ENCODE measurements at places on chromosomes 7 and 10. TPM values are rescaled to one million over a fixed set of nuclear protein-coding genes. Genes with fewer than 3 reads are reported as not detected.
A peak's percentile ranks its signal among the peaks of the same experiment; 100 is the strongest.

Gene HDAC9
- 87.5 TPM for total RNA-seq

Gene PDK4
- total RNA-seq = 49.0 TPM

Gene WNT8B
- not detected for total RNA-seq

Gene FRMD4A
- 23.7 TPM for total RNA-seq

DNA sequence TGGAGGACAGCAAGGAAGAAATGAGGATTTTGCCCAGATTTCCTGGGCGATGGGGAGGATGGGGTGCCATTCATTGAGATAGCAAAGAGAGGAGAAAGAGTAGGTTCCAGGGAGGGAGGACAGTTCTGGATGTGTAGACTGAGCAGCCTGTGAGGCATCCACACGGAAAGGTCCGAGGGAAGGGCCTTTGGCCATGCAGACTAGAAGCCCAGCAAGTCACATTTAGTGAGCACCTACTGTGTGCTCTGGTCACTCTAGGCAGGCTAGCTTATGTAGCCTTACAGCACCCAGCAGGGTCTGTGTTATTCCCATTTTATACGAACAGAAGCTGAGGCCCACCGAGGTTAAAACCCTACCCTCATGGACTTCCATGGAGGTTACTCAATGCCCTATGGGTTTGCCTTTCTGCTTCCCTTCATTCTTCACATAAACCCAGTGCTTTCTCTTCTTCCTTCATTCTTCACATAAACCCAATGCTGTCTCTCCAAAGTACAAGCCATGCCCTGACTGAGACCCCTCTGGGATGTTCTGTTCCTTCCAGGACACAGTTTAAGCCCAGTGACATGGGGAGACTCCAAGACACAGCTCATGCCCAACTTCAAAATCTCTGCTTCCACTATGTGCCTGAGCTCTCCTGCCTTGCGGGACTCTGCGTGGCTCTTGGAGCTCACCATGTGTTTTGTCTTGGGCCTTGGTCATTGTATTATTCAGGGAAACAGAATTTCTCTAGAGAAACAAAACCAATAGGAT is 13.7 kb downstream of the IL2RA start:
- DNase-seq = peak; percentile 17

DNA sequence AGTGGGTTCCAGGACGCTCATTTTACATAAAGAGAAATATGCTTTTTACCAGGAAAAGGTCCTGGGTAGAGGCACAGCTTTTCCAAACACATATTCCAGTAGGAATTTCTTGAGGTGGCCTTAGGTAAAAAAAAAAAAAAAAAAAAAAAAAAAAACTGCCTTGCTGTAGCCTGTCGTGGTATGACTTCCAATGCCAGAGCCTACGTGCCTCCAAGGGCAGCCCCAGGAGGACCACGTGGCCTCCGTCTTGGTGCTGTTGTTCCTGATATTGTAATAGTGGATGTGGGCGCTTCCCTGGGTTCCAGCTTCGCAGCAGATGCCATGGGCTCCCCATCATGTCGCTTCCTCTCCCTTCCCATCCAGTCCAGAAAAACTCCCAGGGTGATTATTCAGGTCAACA is 49.3 kb downstream of the PRKAG2 start:
- DNase-seq = no peak

- no peak for DNase-seq
Observed at GRCh38 chr10:71804077-71804476, 30.8 kb upstream of the VSIR start.

GRCh38 chr7:154914996-154915380 is 87.9 kb downstream of the PAXIP1 start:
- DNase-seq = no peak

DNA sequence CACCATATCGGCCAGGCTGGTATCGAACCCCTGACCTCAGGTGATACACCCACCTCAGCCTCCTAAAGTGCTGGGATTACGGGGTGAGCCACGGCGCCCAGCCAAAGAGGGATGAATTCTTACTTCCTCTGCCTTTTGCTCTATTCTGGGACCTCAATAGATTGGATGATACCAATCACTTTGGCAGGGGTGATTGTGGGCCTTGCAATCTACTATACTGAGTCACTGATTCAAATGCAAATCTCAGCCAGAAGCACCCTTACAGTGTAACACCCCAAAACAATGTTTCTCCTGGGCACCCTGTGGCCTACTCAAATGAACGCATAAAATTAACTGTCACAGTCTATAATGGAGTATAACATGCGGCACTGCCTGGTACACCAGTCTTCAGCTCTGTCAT is 596.7 kb upstream of the LRRTM3 start:
- no peak for DNase-seq

Measured in cardiac septum (tissue), 1 donor.